ENCODE measurements at places on chromosomes 11 and 22.

GRCh38 chr11:845872-846495 is 3.3 kb downstream of the TSPAN4 start:
- no peak for DNase-seq

GRCh38 chr11:102438311-102439062 is 14.1 kb downstream of the TMEM123 start:
- no peak for DNase-seq

GRCh38 chr11:19436932-19437331 is 196.2 kb upstream of the E2F8 start:
- no peak for DNase-seq

- DNase-seq = no peak
Observed at GRCh38 chr22:39214383-39215069, 30.3 kb downstream of the PDGFB start.

DNA sequence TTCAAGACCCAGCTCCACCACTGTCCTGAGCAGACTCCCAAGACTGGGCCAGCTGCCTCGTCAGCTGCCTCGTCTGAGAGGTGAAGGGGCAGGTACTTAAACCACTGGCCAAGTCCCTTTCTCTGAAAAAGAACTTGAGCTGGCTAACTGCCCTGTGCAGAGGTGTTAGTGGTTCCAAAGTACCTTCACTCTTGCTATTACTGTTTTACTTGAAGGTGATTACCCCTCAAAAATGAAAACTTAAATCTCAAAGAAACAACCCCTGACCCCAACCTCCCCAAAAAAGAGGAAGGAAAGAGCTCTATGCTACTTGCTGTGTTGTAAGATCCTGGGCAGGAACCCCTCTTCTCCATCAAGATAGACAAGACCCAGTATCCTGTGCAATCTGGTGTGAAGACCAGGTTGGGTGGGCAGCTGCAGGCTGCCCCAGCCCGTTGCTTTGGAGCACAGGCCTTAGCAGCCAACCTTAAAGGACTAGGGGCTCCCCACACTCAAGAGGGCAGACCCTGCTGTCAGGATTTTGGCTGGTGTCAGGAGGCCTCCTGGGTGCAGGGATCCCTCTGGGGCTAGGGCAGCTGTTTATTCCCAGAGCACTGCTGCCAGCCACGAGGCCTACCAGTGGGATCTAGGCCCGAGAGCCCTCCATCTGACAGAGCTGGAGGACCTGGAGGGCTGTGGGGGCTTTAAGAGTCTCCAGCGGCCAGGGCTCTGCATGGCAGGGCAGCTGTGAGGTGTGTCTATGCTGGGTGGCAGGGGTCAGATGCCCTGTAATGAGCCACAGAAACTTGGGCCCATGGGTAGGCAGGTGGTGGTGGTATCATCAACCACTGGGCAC is 13.0 kb downstream of the GUCD1 start:
- no peak for DNase-seq

DNA sequence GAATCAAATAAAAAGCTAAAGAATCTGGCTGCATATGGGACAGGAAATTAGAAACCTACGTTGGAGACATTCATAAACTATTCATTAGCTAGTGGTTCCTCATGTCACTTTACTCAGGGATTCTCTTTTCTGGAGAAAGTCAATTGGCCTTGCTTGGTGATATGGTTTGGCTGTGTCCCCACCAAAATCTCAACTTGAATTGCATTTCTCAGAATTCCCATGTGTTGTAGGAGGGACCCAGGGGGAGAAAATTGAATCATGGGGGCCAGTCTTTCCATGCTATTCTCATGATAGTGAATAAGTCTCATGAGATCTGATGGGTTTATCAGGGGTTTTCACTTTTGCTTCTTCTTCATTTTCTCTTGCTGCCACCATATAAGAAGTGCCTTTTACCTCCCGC is 91.2 kb upstream of the CD44 start:
- no peak for DNase-seq

DNA sequence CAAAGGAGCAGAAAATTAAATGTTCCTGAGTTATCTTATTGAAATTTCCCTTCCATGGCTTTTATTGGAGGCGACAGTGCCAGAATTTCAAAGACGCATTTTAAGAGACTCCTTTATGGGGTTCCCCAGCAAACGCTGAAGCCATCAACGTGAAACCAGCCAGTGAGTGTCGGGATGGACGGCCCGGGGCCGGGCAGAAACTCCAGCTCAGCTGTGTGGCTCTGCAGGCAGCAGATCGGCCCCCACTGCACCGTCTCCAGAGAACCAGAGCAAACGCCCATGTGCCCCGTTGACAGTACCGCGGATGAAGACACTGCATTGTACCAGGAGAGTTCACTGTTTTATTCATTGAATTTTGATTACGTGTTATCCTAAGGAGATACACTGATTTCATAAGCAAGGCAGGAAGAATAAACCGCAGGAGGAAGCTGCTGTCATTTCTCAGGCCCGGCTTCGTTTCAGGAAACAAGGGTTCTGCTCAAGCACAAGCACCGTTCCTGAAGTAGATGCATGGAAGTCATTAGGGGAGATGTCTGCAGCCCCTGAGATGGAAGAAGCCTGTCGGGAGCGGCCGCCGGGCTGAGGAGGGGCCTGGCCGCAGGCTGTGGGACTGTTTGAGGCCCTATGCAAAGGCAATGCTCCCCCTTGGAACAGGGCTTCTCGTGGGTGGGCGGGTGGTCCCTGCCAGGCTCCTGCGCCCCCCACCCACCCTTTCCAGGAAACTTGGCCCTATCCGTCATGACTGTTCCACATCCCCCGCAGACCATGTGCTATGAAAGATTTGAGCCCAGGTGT is 639.7 kb downstream of the TBC1D22A start:
- no peak for DNase-seq

GRCh38 chr22:19057999-19058491 is 64.2 kb downstream of the DGCR2 start:
- DNase-seq = no peak

Data from activated T-cell treated with anti-CD3 and anti-CD28 coated beads for 48 hours (primary cell).